ENCODE measurements at places on chromosomes 12 and 14. TPM values are rescaled to one million over a fixed set of nuclear protein-coding genes. Genes with fewer than 3 reads are reported as not detected.

CEP170B gene
- 3.0 TPM for total RNA-seq

DNA sequence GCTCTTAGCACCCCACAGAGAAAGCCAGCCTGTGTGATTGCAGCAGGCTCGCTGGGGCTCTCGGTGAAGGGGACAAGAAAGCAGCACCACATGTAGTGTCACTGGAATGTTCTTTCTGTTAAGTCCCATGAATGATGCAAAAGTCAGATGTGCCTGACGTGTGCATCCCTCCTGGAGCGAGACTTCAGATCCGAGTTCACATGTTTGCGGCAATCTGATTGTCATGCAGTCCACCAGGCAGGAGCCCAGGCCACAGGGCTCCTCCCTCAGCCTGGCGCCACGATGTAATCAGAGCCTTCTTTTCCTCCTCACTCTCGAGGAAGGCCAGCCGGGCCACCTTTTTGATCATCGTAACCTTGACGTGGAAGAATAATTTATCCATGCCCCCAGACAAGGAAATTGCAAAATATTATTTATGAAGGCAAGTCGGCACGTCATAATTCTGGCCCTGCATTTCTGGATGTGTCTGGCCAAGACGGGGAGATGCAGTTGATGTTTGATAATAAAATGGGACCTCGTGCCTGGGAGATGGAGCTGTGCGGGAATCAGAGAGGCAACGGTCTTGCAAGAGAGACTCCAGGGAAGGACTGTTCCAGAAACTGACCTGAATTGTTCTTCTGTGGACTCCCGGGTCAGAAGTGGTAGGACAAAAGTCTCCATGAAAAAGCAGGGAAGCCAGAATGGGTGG, 214.6 kb downstream of the PHETA1 start:
- no peak for DNase-seq

GRCh38 chr12:132528564-132529106, 38.7 kb downstream of the FBRSL1 start:
- DNase-seq, result no peak

GRCh38 chr12:55899082-55899481, 28.6 kb downstream of the PYM1 start:
- no peak for DNase-seq

- no peak for DNase-seq
Observed at GRCh38 chr12:15772405-15773018, 16.7 kb downstream of the EPS8 start.

GRCh38 chr12:68451261-68452077, 119.3 kb upstream of the MDM1 start:
- DNase-seq, result peak; percentile 66

DNA sequence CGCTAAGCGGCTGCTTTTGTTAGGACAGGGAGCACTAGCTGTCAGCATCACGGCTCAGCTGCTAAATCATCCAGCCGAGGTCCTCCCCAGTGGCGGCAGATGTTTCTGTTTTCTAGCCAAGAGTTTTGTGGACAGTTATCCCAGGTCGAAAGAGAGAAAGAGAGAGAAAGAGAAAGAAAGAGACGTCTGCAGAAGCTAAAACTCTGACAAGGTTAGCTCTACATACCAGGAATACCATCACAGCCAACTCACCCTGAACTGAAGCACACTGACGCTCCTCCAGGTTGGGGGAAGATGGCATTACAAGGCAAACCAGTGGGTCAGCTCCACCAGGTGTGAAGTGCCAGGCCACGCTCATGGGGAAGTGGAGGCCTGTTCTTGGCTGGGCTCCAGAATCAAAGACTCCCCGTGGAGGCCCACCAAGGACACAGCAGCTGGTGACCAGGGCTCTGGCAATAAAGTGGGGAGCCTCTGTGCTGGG, 64.9 kb upstream of the DICER1 start:
- no peak for DNase-seq

- no peak for DNase-seq
Observed at GRCh38 chr14:35384455-35385041, 20.0 kb downstream of the NFKBIA start.

Measured in activated CD4-positive, alpha-beta T cell treated with anti-CD3 and anti-CD28 coated beads, Interleukin-2, amount 10 ng/mL, durations not matched to agents 7 days and 5 days (primary cell).